NCI-H2029 treated with DMSO at 0.1 percent for 48 hours (cell line): ENCODE measurements at places on chromosomes 5 and 9.

DNA sequence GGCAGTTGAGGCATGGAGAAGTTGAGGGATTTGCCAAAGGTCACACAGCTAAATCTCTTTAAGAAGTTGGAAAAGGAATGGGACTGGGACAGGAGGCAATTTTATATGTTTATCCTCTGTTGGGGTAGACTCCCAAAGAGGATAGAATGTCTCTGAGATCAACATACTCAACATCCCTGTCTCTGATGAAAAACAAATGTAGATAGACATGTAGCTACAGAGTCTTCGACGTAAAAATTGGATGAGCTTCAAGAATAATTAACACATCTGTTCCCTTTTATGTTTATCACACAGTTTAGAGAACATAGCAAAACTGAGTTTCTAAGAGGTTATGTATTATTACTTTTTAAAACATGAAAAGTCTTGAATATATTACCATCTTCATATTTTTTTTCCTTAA, 204.6 kb upstream of the CD180 start:
- no peak for DNase-seq

DNA sequence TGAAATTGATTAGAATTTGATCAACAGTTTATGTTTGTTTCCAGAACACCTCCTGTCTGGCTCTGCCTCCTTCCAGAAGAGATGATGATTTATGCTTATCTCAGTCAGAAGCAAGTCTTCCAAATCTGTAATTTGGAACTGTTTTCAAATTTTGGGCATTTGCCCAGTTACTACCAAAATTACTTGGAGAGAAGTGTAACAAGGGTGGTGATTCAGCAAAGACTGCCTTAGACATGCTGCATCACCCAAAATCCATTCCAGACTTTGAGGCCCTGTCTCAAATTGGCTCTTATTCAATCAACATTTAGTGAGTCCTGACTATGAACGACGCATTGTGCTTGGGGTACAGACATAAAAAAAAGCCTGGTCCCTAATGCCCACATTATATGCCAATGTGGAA, 89.4 kb downstream of the SH3TC2 start:
- no peak for DNase-seq

DNA sequence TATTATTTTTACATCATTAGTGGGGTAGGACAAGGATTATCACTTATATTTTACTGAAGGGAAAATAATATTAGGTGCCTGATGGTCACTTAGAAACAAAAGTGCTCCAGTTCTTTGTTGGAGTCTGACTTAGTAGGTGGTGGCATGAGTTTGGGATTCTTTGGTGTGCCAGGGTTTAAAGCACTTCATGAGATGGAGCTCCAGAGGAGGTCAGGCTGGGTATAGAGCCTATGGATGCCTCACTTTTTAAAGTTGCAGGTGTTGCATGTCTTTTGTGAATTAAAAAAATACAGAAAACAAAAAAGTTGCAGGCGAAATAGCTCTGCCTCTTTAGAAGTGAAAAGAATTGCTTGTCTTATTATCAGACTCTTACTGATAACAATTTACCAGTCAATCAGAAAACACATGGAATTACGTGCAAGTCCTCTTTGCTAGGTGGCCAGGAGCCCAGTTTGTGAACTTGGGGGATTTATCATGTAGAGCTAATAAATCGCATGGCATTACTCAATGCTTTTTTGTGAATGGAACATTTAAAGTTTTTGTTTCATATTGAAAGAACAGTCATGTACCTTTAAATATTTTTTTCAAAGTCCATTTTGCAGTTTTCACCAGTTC, 1.6 kb downstream of the ITK start:
- no peak for DNase-seq

DNA sequence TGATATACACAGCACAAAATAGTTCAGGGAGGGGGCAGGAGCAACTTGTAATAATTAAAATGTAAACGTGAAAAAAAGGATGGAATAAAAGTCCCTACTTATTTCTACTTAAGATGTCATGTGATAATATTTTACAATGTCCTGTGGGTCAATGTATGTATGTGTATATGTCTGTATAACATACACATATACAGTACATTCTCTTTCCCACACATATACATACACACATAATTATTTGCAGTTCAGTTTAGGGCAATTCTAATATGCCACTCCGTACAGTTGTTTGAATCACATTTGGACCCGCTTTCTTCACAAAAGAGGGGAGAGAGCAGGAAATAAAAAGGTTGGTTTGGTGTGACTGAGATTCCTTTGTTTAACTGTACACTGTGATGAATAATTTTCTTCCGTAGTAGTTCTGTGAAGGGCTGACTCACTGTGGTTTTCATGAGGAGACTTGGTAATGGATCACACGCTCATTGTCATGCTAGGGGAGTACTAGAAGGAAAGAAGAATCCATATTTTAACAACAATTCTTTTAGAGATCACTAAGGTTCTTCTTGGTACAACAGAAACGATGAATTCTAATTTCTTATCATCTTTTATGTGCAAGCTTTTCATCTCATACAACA, 26.2 kb upstream of the ACOT12 start:
- DNase-seq = no peak

- no peak for DNase-seq
Observed at GRCh38 chr5:80962630-80963520, 2.7 kb downstream of the RASGRF2 start.

DNA sequence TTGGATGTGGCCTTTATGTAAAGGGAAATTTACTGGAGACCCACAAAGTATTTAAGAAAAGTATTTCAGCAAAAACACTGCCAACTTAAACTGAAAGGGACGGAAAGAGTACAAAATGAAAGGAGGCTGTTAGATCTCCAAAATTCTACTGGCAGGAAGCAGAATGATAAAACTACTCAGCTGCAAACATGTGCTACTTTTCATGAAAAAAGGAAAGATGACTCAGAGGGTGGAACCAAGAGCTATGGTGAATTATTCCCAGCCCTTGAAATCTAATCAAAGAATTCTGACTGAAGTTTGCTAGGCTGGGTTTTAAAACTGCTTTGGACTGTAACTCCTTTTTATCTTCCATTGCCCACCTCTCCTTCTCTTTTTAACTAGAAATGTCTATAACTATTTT, 58.6 kb upstream of the ZBED3 start:
- DNase-seq = no peak

GRCh38 chr5:44312374-44312773, 76.8 kb downstream of the FGF10 start:
- no peak for DNase-seq

- no peak for DNase-seq
Observed at GRCh38 chr9:16345902-16346301, 524.6 kb downstream of the BNC2 start.

- DNase-seq = no peak
Observed at GRCh38 chr5:35618781-35619180, 1.1 kb downstream of the SPEF2 start.

- DNase-seq = no peak
Observed at GRCh38 chr9:130934702-130935647, 4.1 kb downstream of the FIBCD1 start.

DNA sequence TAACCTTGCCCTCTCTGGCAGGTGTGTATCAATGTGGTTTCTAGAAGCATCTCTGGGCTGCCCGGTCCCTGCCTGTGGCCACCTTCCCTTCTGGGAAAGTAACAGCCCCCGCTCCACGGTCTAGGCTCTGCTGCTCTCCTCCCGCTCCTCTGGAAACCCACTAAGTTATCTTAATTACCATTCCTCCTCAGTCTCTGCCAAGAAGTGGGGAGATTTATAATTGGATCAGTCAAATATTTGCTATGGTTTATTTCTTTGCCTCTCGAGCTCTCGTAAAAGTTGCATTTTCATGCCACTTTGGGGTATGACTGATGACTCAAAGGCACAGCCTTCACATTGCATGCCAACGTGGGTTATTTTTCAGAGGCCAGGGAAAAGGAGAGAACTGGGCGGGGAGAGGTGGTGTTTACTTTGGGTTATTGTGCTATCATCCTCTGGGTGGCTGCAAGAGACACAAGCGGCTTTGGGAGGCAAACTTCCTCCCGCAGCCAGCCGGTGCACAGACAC, 205.3 kb upstream of the WWC1 start:
- no peak for DNase-seq

GRCh38 chr9:26773056-26773455, 119.5 kb downstream of the CAAP1 start:
- no peak for DNase-seq

DNA sequence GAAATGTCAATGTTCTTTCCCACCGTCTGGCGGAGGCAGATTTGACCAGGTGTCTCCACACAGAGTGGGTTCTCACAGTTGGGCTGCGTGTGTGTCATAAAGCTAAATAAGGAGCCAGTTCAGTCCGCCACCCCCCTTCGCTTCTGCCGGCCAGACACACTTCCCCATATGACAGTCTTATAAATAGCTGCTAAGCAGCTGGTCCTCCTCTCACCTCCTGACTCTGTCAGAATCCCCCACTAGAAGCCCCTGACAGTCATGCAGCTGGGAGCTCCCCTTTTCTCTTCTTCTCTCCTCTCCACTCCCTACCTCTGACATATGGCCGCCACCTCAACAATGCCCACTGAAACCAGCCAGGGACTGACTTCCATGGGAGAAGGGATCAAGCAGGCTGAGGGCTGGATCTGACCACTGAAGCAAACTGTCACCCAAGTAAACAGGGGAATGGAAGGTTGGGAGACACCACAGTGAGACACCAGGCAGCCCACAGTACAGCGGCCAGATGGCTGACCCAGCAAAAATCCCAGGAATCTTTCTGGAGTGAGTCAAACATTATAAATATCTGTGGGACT, 141.9 kb upstream of the EFNA5 start:
- no peak for DNase-seq

DNA sequence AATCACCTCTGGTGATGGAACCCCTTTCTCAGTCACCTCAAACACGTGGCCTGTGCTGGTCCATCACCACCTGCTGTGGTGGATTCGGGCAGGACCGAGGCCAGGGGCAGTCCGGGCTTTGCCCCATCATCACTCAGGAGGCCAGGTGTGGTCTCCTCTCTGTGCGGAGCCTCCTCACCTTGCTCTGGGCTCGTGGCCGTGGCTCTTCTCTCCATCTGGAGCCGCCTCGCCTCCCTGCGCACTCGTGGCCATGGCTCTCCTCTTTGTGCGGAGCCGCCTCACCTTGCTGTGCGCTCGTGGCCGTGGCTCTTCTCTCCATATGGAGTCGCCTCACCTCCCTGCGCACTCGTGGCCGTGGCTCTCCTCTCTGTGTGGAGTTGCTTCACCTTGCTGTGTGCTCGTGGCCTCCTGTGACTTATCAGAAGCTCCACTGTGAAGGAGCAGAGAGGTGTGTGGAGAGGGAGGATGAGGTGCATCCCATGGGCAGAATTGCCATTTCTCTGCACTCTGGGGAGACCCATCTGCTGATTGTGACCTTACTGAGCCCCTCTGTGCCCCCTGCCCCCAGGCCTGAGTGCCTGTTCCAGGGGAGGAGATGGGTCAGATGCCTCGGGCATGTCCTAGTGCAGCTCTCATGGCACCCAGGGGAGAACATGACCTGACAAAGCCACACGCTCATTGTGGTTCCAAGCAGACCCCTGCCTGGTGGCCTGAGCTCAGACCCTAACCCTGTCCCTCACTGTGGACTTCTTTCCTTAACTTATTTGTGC, 276.6 kb upstream of the IRX2 start:
- DNase-seq = no peak

- no peak for DNase-seq
Observed at GRCh38 chr5:52784737-52785136, 3.0 kb upstream of the ITGA1 start.

- no peak for DNase-seq
Observed at GRCh38 chr9:92711844-92712243, 41.9 kb upstream of the IPPK start.

DNA sequence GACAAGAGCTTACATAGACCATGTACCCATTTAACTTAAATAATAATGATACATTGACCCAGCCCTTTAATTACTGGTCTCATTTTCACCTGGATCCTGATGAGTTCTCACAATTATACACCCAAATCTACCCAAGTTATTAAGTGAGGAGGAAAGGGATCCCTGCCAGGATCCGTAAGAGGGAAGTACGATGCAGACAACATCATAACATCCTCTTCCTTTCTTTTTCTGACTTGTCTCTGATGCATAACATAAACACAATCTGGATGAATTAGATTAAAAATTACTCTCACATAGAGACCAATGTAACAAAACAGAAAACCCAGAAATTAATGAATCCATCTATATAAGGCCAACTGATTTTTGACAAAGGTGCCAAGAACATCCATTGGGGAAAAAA, 17.0 kb downstream of the MARCHF3 start:
- DNase-seq = no peak

DNA sequence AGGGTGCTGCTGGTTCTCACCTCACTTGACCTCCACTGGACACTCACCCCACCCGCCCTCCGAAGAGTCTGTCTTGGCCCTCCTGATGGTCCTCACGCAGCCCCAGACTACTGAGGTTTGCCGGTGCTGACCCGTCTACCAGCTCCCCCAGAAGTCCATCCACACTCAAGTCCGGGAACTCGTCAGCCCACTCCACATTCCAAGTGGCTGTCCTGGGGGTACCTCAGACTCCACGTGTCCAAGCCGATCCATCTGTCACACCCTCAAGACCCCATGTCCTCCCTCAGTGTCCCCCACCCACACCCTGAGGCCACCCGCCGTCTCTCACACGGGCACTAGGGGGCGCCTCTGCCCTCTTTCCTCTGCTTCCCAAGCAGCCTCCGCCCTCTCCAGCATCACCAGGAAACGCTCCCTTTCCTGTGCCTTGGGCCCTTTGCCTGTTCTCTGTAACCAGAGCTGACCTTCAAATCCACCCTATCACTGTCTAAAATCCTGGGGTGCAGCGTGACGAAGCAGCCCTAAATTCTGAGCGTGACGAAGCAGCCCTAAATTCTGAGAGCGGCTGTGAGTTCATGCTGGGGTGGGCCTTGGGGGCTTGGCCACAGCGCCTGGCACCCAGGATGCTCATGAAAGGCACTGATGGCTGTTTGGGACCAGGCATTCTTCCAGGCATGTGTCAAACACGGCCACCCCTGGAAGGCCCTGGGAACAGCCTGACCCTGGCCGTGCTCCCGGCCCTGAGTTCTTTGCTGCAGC, 95.7 kb downstream of the KCNT1 start:
- no peak for DNase-seq

DNA sequence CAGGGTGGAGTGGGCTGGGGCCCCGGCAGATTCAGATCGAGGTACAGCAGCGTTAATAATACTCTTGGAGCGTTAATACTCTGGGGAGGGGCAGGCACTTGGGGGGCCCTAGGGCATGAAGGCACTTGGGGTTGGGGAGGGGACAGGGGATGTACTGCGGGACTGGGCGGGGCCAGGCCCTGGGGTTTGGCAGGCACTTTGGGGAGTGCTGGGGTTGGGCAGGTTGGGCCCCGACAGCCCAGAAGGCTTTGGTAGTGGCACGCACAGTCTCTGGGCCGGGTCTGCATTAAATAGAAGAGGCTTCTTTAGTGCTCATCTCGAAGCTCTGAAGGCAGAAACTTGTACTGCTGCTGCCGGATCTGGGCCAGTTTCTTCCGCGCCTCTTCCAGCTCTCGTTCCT, 7.8 kb upstream of the TPM2 start:
- DNase-seq = no peak

DNA sequence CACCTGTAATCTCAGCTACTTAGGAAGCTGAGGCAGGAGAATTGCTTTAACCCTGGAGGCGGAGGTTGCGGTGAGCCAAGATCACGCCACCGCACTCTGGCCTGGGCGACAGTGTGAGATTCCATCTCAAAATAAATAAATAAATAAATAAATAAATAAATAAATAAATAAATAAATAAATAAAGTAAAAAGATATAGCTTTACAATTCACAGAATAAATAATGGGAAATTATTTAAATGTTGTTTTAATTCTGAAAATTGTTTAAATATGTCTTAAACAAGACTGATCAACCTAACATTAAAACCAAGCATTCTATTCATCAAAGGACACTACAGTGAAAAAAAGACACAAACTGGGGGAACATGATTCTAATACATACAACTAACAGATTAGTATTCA, 357.1 kb downstream of the CTNND2 start:
- DNase-seq = no peak

- DNase-seq = no peak
Observed at GRCh38 chr5:158139161-158139560, 280.2 kb upstream of the CLINT1 start.
